ENCODE measurements at places on chromosomes 4 and X.

DNA sequence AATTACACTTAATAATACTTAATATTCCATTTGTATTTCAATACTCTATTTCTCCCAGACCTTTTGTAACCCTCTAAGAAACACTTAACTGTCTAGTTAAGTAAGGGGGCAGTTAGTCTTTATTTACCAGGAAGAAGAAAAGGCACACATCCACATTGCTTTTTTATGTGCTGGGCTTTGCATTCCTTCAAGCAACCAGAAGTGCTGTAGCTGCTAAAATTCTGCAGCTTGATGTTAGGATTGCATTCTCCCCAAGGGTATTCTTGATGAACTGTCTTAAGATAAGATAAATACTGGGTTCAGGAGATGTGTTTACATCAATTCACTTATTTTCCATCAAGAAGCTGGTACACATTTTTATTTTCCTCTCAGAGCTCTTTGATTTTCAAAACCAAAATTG is 24.0 kb downstream of the ASIC5 start:
- no peak for DNase-seq

- DNase-seq, result no peak
These were observed 3.9 kb downstream of the MSMO1 start for GRCh38 chr4:165331359-165331758.

DNA sequence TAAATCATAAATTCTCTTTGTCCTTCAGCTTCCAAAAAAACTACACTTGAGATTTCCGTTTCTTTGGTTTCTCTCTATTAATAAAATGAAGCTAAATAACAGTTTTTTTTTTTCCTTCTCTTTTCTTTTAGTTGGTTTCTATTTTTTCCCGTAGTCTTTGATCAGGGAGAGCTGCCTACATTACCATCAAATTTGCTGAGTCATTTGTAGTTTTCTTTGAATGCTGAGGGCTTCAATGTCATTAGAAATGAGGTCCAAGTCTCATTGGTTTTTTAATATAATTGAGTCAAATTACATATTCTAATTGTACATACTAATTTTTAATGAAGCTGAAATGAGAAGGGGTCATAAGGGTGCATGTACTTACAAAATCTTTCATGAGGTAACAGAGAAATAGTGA is 550.2 kb downstream of the GBA3 start:
- DNase-seq, result no peak

DNA sequence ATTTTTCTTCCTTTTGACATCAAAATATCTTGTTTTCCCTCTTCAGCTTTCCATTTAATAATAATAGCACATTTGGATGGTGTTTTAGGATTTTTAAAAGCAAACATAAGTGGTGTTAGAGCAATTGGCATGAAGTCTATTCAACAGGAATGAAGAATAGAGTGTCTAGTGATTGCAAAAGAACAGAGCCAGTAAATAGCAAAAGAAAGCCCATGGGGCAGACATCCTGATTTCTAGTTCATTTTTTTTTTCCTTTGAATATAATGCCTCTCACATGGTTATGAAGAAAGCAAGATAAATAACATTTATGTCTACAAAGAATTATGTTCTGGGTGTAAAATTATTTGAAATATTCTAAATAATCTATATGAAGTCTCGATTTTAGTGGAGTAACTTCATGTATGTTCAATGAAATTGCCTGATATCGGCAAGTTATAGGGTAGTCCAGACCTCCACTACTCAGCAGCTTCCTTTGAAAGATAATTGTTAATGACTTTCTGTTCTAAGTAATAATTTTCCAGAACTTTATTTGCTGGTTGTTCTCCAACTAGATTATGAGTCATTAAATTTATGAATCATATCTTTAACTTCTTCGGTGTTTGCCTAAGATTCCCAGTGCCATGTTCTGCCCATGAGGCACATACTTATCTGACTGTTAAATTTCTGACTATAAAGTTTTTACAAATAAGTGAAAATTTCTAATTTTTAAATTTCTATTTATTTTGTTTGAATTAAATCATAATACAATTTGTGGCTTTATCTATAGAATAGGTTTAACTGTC is 587.9 kb downstream of the TLL1 start:
- no peak for DNase-seq

DNA sequence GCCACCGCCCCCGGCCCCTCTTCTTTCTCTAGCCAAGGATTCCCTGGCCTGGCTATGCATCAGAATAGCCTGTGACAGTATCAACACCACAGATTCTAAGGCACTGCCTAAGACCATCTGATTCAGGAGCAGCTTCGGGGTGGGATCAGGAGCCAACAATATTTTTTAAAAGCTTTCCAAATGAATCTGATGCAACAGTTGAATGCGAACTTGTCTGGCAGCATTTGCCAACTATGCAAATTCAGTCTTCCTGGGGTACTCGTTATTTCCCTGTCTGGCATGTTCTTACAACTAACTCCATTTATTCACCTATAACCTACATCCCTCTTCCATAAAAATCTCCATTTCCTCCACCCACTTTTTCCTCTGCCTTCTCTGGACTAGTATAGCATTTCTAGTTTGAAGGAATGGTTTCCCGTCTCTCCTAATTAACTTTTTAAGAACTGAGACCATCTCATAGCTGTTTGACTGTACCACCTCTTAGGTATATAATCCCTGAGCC is 36.2 kb upstream of the UGDH start:
- peak; percentile 2 for DNase-seq

DNA sequence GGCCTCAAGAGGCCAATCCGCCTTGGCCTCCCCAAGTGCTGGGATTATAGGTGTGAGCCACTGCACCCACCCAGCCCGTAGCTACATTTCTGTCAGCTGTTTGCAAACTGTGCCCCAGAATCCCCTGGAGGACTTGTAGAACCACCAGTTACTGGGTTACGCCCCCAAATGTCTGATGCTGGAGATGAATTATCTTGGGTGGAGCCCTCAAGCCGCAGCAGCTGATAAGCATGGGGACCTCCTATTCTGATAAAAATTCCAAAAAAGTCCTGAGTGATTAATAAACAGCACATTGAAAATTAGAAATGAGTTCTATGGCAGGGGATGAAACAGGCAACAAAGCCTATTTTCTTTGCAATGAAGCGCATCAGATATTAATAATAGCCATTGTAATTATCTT is 105.0 kb downstream of the PTTG2 start:
- DNase-seq, result no peak

GRCh38 chr4:11149612-11150259 is 279.0 kb downstream of the HS3ST1 start:
- no peak for DNase-seq

DNA sequence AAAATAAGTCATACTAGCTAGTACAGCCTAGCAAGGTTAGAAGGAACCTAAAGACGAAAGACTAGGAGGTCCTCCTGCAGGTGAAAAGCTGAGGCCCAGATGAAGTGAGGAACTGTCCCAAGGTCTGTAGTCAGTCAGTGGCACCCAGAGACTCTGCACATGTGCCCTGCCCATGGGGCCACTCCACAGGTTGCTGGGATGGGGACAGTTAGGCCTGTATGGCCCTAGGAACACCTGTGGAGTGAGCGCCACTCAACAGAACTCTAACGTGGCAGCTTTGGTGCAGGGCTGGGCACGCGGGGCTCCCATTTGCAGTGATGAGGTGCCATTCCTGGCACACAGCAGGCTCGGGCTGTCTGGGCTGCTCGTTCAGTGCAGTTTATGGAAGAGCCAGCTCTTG is 14.8 kb downstream of the ZNF185 start:
- no peak for DNase-seq

DNA sequence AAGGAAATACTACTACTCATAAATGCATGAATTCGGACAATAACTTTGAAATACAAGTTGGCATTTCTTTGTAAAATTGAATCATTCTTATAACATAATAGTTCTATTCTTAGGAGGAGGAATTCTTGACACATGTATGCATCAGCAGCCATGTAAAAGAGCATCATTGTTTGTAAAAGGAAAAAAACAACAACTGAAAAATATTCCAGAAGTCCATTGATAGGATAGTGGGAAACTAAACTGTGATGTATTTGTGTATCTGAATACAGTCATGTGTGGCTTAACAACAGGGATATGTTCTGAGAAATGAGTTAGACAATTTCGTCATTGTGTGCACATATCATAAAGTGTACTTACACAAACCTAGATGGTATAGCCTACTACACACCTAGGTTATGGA is 102.0 kb upstream of the SH3RF1 start:
- no peak for DNase-seq

GRCh38 chr4:140645614-140646412 is 77.1 kb upstream of the UCP1 start:
- DNase-seq, result no peak

DNA sequence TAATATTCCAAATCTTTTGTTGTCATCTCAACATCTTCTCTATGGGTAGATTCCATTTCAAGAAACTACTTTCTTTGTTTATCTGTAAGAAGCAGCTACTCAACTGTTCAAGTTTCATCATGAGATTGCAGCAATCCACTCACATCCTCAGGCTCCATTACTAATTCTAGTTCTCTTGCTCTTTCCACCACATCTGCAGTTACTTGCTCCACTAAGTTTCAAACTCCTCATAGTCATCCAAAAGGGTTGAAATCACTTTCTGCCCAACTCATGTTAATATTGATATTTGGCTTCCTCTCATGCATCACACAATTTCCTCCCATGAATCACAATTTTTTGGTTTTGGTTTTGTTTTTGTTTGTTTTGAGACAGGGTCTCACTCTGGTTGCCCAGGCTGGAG is 35.7 kb downstream of the ADH5 start:
- no peak for DNase-seq

GRCh38 chrX:45322382-45322781 is 121.7 kb upstream of the DIPK2B start:
- peak; percentile 25 for DNase-seq

DNA sequence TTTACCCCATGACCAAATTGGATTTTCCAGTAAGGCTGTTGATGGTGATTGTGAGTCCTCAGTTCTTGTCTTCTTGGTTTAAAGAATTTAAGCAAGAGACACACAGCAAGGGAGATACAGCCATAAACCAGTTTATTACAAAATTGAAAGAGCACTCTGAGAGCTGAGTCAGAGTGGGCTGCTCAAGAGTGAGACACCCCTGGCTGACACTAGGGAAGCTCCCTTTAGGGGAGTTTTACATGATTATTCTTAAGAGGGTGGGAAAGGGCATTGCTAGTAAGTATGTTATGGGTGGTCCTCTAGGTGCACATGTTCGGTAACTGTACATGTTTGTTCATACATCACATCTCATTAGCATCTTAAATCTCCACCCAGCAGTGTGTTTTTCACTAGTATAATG is 18.8 kb upstream of the ZNF81 start:
- DNase-seq, result no peak

DNA sequence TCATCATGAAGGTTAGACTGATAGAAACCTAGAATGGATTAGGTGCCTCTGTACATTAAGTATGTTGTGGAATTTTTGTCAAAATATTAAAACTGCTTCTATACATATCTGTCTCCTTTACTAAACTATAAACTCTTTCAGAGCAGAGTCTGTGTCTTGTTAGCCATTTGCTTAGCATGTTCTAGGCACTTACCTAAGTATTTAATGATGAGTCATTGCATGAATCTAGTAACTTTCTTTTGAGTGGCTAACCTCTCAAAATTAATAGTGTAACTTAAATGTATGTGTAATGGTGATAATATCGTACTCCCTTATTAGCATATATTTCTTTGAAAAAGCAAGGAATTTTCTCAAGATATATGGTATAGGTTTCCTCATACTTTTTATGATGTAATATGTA is 57.8 kb downstream of the RAP1GDS1 start:
- DNase-seq, result no peak

GRCh38 chrX:44952329-44953027 is 79.5 kb downstream of the KDM6A start:
- DNase-seq, result no peak

DNA sequence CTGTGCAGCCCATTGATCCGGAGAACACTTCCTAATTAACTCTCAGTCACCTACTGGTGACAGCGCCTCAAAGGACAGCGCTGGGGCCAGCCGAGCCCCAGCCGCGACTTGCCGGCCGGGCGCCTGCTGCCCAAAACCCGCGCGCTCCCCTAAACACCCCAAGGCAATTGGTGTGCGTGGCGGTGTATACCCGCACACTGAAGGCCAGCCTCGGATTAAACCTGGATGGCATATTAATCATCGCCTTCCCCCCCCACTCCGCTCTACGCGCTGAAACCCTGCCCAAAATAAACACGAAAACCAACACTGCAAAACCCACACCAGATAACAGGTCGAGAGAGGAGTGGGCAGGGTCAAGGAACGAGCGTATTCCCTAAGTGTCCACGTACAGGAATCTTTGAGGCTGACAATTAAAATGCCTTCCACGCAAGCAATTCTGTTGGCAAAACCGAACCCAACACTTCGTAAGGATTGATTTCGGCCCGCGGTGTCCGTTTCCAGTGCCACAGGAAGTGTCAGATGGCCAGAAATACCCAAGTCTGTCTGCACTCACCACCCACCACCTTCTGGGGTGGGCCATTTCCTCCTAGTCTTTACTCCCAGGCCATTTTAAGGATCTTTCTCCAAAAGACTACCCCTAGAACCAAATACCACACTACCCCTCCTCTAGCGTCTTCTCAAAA is 2.7 kb downstream of the BCOR start:
- no peak for DNase-seq

GRCh38 chrX:115333446-115333845 is 43.9 kb downstream of the LUZP4 start:
- no peak for DNase-seq

GRCh38 chr4:20378181-20378580 is 126.5 kb downstream of the SLIT2 start:
- DNase-seq, result no peak

DNA sequence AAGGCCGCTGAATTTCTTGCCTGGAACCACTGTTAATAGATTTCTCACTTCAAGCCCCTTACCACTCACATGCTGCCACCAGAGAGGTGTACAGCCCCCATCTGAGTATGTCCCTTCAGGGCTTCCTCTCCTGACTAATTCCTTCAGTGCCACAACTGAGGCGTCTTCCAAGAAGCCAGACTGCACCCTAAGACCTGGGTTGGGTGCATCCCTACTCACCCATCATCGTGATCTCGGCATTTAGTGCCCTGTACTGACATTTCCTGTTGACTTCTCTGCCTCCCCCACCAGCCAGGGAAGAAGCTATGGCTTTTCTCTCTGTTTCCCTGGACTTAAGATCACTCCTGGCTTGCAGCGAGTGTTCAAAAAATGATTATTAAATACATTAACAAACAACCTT is 40.4 kb upstream of the MAP3K15 start:
- no peak for DNase-seq

DNA sequence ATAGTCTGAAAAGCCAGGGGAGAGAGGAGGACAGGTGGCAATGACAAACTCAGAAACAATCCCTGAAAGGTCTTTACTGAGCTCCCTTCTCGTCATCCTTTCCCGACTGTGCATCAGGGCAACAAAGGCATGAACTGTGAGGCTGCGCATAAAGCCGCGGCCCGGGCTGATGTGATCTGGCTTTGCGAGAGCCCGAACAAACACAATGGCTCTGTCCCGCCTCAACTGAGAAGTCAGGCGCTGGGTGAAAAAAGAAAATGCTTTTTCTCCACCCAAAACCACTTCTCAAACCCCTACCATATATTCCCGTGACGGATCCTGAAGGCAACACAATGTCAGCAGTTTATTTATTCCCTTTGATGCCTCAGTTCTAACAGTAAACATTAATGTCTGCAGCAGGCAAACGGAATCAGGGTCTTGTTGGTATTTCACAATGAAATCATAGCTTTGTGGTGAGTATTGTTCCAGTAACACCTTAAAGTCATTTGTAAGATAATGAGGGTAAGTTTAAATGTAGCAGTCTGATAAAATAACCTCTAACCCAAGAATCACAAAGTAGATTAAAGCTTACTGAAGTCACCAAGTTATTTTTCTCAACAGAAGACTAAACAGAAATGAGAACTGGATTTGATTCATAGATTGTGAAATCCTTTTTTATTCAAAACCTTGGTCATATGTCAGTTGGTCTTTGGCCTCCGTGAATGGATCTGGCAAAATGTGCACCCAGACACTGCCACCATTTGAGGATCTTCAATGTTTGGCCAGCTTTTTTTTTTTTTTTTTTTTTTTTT is 67.4 kb downstream of the APBB2 start:
- no peak for DNase-seq
